ENCODE measurements at places on chromosomes 16 and 17.

- DNase-seq: peak; percentile 61
Observed at GRCh38 chr17:59167571-59168001, 12.0 kb downstream of the PRR11 start.

DNA sequence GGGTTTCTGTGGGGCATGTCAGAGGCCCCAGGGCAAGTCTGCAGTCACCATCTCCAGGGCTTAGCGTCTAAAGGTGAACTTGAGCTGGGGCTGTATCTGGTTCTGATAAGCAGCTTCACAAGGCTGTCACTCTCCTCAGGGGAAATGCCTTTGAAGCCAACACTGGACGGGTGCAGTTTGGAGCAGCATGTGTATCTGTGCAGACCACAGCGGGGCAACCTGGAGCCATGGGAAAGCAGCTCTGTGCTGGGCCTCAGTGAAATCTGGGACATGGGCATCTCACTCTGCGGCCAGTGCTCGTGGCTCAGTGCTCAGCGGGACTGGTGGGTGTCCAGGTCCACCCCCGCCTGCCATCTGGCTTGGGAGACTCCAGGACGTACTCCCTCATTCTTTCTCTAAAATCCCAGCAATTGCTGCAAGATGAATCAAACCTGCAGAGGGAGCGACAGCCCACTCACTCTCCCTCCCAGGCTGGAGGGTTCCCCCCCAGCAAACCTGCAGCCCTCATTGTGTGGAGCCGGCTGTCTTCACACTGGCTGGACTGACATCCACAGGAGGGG lies 63.5 kb downstream of the PRMT7 start:
- DNase-seq: no peak

GRCh38 chr17:2043785-2044184 lies 2.0 kb downstream of the OVCA2 start:
- no peak for DNase-seq

DNA sequence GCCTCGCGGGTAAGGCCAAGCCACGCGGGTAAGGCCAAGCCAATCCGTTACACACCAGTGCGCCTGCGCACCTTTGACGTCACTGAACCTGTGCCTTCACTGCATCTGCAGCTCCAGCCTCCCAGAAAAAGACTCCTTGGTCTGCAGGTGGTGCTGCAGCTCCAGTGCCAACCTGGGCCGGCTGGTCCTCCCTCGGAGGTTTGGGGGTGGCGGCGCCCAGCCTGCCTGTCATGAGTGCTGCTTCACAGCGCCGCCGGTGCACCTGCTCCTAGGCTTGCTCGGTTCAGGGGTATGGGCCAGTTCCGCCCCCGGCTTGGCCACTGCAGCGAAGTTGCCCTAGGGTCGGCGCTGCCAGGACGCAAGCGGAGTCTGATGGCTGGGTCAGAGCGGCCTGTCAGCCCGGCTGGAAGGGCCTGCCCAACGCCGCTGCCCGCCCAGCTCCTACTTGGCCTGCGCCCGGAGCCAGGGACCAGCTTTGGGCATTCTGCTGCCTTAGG lies 146.6 kb downstream of the USP22 start:
- peak; percentile 35 for DNase-seq

DNA sequence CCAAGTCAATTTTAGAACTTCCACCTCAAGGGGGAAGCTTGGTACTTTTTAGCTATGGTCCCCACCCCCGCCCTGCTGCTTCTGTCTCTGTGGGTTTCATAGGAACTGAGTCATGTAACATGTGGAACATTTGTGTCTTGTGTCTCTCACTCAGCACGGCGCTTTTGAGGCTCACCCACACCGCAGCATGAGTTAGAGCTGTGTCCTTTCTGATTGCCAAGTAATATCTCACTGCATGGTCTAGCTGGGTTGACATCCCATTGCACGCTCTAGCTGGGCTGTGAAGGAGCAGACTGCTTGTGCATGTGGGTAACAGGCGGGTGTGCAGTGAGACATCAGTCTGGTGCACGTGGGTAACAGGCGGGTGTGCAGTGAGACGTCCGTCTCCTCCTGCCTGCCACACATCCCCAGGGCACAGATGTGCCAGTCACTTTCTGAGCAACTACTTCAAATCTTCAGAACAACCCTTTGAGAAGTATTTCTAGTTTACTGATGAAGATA lies 26.4 kb upstream of the SLC7A5 start:
- no peak for DNase-seq

DNA sequence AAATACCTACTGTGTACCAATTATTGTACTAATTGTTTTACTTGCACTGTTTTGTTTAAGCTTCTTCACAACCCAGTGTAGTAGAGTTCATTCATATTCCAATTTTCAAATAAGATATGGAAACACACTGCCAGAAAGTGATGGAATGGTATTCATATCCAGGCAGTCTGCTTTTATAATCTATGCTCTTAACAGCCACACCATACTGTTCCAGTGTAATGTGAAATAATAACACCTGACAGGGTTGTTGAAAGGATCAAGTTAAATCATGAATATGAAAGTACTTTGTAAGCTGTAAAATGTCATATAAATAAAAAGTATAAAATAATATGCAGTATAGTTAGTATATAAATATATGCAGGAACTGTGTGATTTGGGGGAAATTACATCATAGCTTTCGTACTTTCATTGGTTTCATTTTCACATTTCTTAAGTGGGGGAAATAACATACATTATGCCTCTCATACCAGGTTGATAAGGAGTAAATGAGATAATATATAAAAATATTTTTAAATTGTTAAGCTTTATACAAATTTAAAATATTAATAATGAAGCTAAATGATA lies 230.8 kb downstream of the TANC2 start:
- DNase-seq: peak; percentile 54

DNA sequence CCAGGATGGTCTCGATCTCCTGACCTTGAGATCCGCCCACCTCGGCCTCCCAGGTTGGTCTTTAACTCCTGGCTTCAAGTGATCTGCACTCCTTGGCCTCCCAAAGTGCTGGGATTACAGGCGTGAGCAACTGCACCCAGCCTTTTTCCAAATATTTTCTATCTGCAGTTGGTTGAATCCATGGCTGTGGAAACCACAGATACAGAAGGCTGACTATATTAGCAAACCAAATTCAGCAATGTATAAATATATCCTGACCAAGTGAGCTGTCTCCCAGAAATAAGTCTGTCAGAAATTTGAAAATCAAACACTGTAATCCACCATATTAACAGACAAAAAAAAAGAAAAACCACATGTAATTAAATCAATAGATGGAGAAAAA lies 9.6 kb downstream of the CFDP1 start:
- DNase-seq: no peak

DNA sequence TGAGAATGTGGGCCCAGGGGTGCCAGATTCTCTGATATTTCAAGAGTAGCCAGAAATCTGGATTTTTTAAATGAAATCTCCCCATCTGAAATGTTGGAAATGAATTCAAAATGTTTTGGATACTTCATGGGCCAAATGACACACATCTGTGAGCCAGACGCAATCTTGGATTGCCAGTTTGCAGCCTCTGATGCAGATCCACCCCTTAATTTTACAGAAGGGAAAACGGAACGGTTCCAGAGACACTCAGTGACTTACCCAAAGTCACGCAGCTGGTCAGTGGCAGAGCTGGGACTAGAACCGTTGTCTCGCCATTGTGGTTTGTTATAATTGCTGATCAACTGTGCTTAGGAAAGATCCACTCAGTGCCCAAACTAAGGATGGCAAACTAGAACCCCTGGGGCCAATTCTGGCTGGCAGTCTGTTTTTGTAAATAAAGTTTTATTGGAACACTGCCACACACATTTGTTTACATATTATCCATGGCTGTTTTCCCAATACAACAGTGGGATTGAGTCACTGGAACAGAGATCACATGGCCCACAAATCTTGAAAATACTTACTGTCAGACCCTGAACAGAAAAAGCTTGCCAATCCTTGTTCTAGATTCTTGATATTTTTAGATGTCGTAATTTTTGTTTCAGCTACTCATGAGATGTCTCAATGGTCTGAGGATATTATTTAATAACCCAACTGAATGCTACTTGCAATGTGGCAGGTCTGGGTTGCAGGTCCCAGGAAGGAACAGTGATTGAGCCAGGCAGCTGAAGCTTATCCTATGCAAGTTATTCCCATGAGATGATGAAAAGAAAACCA lies 143.8 kb downstream of the AXIN2 start:
- DNase-seq: no peak

DNA sequence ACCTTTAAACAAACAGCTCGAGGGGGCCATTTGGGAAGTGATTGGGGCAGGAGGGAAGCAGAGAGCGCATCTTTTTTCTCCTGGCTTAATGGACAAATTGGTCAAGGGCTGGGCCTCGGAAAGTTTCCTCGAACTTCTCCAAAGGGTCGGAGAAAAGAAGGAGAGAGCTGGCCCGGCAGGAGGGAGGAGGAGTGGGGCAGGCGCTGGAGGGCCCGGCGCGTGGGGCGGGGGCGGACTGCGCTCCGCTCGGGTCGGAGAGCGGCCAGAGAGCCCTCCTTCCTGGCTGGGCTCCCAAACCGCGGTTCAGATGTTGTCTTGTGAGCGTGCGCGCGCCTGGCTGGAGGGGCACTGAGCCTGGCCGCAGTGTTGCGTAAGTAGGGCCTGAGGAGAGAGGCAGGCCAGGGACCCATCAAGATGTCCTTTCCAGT lies 1.2 kb downstream of the MMP2 start:
- peak; percentile 79 for DNase-seq

- DNase-seq: no peak
Observed at GRCh38 chr17:56708220-56708558, 114.7 kb downstream of the NOG start.

- DNase-seq: no peak
Observed at GRCh38 chr17:30256756-30257506, 21.4 kb upstream of the SLC6A4 start.

- no peak for DNase-seq
Observed at GRCh38 chr17:39666601-39667261, 1.5 kb upstream of the PNMT start.

- DNase-seq: no peak
Observed at GRCh38 chr17:72184805-72185204, 64.0 kb downstream of the SOX9 start.

GRCh38 chr17:67679225-67679624 lies 38.5 kb upstream of the NOL11 start:
- DNase-seq: no peak

DNA sequence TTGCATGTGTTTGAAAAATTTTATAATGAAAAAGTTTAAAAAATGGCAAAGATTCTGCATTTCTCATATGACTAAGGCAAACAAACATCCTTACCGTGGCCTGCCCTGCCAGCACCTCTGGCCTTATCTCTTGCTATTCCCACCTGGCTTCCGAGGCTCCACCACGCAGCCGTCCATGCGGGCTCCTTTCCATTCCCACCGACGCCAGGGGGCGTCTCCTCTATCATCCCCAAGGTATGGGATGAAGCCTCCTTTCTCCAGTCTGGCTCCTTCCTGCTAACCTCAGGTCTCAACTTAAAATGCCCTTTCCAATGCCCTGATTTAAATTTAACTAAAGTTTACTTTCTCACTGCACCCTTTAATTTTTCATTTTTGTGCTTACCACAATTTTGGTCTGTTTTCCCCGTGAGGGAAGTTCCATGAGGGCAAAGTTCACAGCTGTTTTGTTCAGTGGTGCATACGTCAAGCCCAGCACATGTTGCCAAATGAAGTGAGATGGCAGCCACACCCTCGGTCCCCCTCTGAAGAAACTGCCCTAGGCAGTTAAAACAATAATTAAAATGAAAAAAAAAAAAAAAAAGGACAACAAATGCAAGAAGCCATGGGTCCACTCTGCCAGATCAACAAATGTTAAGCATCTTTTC lies 13.3 kb upstream of the SDK2 start:
- DNase-seq: no peak

GRCh38 chr16:17340804-17341203 lies 130.0 kb downstream of the XYLT1 start:
- DNase-seq: no peak

DNA sequence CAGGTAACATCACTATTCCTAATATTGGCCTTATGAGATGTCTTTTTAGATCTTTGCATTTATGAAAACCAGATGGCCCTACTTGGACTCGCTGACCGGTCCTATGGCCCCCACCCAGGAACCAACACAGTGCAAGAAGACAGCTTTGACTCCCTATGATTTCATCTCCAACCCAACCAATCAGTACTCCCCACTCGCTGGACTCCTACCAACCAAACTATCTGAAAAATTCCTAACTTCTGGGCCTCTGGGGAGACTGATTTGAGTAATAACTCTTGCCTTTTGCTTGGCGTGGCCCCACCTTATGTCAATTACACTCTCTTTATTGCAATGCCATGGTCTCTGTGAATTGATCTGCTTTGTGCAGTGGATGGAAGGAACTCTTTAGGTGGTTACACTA lies 828.9 kb downstream of the CDH11 start:
- DNase-seq: no peak

GRCh38 chr17:63382826-63383225 lies 63.3 kb downstream of the CYB561 start:
- DNase-seq: no peak

DNA sequence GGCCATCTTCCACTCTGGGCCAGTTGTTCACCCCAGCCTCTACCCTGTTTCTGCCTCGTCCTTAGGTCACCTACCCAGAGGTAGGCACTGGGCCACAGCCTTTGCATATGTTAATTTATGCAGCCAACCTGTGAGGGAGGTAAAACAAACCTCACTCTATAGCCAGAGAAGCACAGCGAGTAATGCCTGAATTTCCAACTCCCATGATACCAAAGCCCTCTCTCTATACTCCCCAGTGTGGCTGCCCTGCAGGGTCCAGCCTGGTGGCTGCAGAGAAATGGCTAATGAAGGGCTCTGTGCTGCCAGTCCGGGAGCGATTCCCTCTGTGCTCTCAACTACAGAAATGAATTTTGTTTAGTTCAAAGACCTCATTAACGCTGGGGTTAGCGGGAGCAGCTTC lies 397.0 kb upstream of the CCL2 start:
- no peak for DNase-seq

GRCh38 chr17:79391376-79392233 lies 219.2 kb downstream of the RBFOX3 start:
- DNase-seq: peak; percentile 58

GRCh38 chr17:65556014-65556909 lies 5.2 kb downstream of the AXIN2 start:
- peak; percentile 21 for DNase-seq

GRCh38 chr16:52068447-52069074 lies 478.4 kb downstream of the TOX3 start:
- DNase-seq: no peak

- no peak for DNase-seq
Observed at GRCh38 chr16:11621920-11622651, 35.4 kb upstream of the LITAF start.

GRCh38 chr16:54266363-54266955 lies 20.1 kb downstream of the IRX3 start:
- no peak for DNase-seq

- DNase-seq: no peak
Observed at GRCh38 chr16:75456971-75457370, 7.5 kb downstream of the TMEM170A start.

- no peak for DNase-seq
Observed at GRCh38 chr16:52492789-52493357, 54.1 kb downstream of the TOX3 start.

DNA sequence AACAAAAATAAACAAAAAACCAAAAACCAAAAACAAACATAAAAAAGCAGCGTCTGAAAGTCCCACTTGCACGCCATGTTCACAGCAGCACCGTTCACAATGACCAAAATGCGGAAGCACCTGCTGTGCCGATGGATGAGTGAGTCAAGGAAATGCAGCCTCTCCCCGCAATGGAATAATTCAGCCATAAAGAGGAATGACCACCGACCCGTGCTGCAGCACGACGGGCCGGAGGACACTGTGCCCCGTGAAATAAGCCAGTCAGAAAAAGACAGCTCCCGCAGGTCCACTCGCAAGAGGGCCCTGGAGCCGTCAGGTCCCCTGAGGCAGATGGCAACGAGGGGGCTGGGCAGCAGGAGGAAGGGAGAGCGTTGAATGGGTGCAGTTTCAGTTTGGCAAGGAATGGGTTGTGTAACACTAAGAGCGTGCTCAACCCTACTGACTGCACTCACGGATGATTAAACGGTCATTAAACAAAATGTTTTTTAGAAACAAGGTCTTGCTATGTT lies 5.1 kb downstream of the CLCN7 start:
- no peak for DNase-seq
